ENCODE measurements at places on chromosomes 13 and 19.

- no peak for DNase-seq
These were observed 7.2 kb downstream of the CIC start for GRCh38 chr19:42276284-42276683.

GRCh38 chr19:46975925-46976782 is 43.5 kb upstream of the NPAS1 start:
- no peak for DNase-seq

GRCh38 chr19:35915443-35915842 is 7.3 kb upstream of the TYROBP start:
- DNase-seq, result no peak

DNA sequence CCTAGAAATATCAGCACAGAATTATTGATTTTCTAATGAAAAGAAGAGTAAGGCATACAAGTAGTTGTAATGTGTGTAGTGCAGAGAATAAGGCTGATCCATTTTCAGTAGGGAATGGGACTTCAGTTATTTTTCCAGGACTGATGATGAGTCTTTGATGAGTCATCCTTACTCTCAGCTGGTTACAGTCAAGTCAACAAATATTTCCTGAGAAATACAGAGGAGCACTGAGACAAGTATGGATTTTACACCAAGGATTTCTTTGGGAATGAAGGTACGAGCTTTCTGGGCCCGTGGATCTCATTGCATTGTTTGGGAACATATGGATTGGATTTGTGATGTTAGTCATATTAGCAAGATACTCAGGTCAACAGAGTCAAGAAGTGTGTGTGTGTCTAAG is 502.7 kb downstream of the FGF9 start:
- no peak for DNase-seq

DNA sequence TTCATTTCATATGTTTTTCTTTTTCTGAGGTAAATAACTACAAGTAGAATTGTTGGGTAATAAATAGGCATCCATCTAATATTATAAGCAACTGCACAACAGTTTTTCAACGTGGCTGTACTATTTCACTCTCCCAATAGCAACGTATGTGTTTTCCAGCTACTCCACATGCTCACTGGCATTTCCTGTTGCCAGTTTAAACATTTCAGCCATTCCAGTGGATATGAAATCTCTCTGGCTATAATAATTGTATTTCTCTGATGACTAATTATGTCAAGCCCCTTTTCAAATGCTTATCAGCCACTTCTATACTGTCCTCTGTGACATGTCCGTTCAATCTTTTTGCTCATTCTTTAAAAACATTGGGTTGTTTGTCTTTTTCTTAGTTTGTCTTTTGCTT is 26.8 kb upstream of the ALOX5AP start:
- DNase-seq, result no peak

DNA sequence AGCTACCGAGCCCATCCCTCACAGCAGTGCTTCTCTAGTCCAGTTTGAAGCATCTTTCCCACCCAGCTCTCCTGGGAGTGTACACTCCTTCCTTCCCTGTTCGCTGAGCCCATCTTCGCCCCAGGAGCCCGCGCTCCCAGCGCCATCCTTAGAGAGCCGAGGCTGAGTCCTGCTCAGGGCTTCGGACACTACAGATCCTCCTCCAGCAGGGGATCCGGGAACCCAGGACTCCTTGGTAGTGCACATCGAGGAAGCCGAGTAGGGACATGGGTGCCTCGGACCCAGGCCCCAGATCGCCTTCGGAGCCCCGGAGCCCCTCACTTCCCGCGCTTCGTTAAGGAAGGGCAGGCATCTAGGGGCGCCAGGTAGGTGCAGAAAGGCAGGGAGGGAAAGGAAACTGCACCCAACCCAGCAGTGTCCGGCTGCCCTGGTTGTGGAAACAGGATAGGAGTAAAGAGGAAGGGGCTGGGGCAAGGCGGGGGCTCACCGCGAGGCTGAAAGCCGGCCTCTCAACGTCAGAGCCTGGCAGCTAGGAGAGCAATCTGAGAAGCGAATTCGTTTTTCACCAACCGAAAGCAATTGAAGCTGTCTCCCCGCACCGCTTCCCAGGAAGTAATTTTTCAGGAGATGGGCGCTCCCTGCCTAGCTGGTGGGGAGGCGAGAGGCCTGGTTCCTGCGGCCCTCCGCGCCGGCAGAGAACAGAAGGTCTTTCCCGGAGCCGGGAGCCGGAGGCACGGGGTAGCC is 1.0 kb downstream of the PDX1 start:
- no peak for DNase-seq

DNA sequence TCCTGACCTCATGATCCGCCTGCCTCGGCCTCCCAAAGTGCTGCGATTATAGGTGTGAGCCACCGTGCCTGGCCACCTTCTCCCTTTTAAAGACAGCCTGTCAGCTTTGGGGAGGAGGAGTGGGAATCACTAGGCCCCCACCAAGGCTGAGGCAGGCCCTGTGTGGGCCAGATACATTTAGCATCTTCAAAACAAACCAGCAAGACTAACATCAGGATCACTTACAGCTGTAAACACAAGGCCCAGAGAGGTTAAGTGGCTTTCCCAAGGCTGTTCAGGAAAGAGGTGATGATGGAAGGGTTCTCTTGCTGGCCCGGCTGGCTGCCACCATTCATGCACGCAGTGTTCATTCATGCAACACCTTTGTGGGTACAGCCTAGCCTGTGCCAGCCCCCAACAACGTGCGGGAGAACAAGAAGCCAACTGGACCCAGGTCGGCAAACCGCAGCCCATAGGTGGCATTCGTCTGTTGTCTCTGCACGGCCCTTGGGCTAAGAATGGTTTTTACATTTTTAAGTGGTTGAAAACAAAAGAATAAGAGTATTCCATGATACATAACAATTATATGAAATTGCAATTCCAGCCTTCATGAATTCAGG is 23.0 kb downstream of the IER2 start:
- DNase-seq, result no peak

- no peak for DNase-seq
These were observed 328.7 kb downstream of the SPRY2 start for GRCh38 chr13:80012251-80012650.

DNA sequence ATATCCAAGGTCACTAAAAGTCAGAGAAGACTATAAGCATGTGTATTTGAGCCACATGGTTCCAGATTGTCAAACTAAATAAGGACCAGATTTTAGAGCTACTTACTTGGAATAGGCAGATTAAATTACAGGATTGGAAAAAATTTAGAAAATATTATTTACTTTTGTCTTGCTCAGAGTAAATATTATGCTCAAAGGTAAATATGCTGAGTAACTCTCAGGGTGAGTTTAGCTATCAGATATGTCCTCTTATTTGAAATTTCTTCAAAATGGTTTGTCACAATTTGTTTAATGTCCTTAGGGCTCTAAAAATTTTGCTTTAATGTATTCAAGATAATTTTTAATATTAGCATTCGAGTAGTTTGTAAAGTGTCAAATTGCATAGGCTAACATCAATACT is 2455.2 kb downstream of the PCDH9 start:
- no peak for DNase-seq

DNA sequence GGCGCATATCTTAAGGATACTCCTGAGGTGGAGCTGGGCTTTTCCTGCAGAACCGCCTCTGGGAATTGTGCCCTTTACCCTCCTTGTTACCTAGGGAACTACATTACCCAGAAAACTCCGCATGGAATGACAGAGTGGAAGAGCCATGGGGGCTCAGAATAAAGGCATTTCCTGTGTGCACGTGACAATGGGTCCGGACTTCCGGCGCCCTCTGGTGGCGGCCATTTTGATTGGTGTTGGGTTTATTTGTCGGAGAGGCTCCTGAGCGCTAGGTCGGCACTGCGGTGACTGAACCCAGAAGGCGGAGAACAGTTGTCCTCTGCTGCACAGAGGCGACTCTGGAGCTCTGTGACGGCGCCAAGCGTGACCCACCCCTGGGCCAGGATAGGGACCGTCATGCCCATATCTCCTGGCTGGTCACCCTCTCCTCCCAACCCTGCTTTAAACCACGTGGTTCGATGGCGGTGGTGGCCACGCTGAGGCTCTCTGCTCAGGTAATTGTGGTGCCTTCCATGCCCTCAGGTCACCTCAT is at the start of gene ZNF587B:
Gene ZNF587B (plus strand): TSS at position 229 of the 532 bp plus-strand sequence. CDS start 230 bp downstream, at position 459.
- no peak for DNase-seq

DNA sequence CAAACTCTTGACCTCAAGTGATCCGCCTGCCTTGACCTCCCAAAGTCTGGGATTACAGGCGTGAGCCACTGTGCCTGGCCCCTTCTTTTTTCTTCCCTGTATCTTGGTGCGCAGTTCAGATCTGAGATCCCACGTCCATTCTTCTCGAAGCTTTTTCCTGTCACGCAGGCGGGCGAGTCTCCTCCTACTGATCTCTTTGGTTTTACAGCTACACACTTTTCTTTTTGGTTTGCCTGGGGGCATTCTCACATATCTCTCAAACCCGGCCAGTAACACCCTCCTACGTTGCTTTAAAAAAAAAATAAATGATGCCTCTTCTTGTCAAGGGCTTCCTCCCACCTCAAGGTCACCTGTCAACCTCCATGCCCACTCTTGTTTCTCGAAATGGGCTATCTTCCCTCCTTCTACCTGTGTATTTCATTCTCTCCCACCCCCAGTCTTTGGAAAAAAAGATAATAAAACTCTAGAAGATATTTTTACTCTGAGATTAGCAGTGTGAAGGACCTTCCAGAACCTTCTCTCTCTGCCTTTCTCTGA is 12.1 kb downstream of the TMPRSS9 start:
- DNase-seq, result no peak

DNA sequence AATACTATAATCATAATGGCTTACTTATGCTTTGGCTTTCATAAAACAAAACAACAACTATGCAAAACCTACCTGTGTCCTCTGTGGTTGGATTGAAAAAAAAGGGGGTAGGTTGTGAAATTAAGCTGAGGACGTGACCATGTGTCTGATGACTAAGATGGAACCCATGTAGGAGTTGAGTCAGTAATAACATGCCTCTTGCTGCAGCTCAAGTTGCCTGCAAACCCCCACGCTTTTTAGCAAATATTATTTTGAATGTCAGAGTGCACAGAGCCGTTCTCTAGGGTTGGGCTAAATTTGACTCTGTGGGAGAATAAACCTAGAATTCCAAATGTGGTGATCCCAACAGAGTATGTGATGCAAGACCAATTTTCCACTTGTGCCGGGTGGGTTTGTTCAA is 209.3 kb downstream of the KCNRG start:
- peak; percentile 22 for DNase-seq

DNA sequence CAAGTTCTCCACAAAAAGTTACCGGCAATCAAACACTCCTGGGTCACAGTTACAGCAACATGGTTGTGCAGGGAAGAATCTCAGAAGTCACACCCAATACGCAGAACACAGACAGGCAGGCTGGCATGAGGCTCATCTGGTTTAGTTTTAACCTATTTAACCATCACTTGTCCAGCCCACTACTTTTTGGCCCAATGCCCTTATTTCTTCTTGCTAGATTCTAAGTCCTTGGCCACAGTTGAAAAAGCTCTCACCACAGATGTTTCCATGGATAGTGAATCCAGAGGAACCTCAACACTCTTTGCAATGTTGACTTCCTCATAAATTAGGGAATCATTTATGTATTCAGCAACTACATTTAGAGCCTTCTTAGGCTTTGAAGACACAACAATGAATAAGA is 50.7 kb upstream of the FNDC3A start:
- no peak for DNase-seq
